ENCODE measurements at places on chromosomes 12 and 14. TPM values are rescaled to one million over a fixed set of nuclear protein-coding genes. Genes with fewer than 3 reads are reported as not detected.

The KRT78 gene
- not detected for total RNA-seq

The PLEK2 gene
- 25.9 TPM for total RNA-seq

The KCNH3 gene
- 1.5 TPM for total RNA-seq

The GDF3 gene
- total RNA-seq = not detected

The SLC24A4 gene
- total RNA-seq = 0.21 TPM

The MUCL1 gene
- not detected for total RNA-seq

The LAG3 gene
- total RNA-seq = 1.5 TPM

The TMEM229B gene
- 0.20 TPM for total RNA-seq

Measured in A549 treated with ZK216348 at 1 μM for 4 hours (cell line).